ENCODE measurements at places on chromosomes 4 and X. TPM values are rescaled to one million over a fixed set of nuclear protein-coding genes. Genes with fewer than 3 reads are reported as not detected.

Gene DMRTC1
- not detected for total RNA-seq

Gene CXCL13
- total RNA-seq, result not detected

Gene PDE5A
- 10.9 TPM for total RNA-seq

Gene GK
- 7.3 TPM for total RNA-seq

Gene CXorf65
- total RNA-seq, result not detected

Gene FHDC1
- total RNA-seq, result 22.3 TPM

Gene ENPEP
- 0.94 TPM for total RNA-seq

Gene CEP44
- 12.0 TPM for total RNA-seq

Gene HOPX
- not detected for total RNA-seq

DNA sequence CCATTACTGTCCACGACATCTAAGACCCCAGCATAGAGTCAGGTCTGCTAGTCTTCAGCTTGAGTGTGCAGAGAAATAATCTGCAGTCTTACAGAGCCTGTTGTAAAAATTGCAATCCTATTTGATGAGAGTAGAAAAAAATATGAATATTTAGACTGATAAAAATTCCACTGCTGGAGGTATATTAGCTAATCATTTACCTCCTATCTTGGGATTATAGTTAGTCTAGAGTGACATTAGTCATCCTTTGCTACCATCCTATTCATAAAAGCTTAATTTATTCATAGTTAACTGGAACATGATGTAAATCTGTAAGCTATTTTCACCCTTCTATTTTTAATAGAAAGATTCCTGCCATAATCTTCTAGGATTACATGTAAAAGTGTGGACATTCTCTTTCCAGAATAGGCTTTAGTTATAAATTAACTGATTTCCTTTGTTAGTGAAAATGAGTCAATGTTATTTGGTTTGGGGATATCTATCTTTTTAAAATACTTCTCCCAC is 26.7 kb downstream of the C4orf54 start:
- no peak overlapping the region for H3K4me3 ChIP-seq
- no peak for DNase-seq
- no peak overlapping the region for H3K27ac ChIP-seq
- H3K27me3 ChIP-seq, result peaks cover 4% of the 10 kb centered on the region
- no peaks in the 10 kb centered on the region for H3K36me3 ChIP-seq

DNA sequence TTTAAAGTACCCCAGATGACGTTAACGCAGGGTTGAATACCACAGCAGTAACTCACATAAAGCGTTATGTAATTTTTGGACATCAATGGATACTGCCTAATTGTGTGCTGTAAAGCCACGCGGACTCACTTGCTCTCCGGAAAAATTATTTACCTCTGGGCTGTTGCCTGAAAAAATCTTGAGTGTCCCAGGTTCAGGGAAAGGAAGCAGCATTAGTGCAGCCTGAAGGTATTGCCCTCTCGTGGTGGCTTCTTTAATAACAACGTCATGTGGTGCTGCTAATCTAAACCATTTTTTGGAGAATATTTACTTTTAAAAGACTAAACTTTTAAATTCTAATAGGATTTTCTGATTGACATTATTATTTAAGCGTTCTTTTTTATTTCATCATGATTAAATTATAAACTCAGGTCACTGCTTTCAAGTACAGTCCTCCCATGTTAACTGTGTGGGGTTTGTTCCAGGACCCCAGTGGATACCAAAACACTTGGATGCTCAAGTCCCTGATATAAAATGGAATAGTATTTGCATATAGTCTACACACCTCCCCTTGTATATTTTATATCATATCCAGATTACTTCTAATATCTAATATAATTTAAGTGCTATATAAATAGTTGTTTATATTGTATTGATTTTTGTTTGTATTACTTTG is 384.8 kb downstream of the FAM133A start:
- DNase-seq, result no peak
- no peaks in the 10 kb centered on the region for H3K27me3 ChIP-seq
- H3K4me1 ChIP-seq, result no peaks in the 10 kb centered on the region
- no peak overlapping the region for H3K4me3 ChIP-seq

- peak overlapping the region; percentile 69 for H3K4me3 ChIP-seq
- H3K4me1 ChIP-seq, result peaks cover 41% of the 10 kb centered on the region
- no peak overlapping the region for H3K27ac ChIP-seq
- peaks cover 4% of the 10 kb centered on the region for H3K27me3 ChIP-seq
- no peak for DNase-seq
- no peaks in the 10 kb centered on the region for H3K36me3 ChIP-seq
Observed at GRCh38 chr4:159103384-159103990, 608 bp downstream of the RAPGEF2 start.

DNA sequence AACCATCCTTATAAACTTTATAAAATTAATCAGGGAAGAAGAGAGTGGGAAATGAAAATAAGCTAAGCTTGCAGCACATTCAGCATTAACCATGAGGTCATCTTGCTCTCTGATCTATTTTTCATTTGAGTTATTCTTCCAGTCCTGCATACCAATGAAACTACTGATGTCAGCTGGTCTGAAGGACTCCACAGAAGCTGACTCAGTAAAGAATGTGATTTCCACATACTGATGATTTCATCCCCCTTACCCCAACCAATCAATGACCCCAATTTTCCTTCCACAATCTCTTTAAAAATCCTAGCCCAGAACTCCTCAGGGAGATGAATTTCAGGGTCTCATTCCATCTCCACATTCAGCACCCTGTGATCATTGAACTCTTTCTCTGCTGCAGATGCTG is 18.8 kb upstream of the DSPP start:
- no peak for DNase-seq
- peak overlapping the region; percentile 40 for H3K27ac ChIP-seq
- peaks cover 17% of the 10 kb centered on the region for H3K4me1 ChIP-seq
- H3K4me3 ChIP-seq, result no peak overlapping the region
- H3K27me3 ChIP-seq, result no peaks in the 10 kb centered on the region

- no peak overlapping the region for H3K27ac ChIP-seq
- no peaks in the 10 kb centered on the region for H3K27me3 ChIP-seq
- DNase-seq, result no peak
- no peak overlapping the region for H3K4me3 ChIP-seq
- H3K4me1 ChIP-seq, result peaks cover 10% of the 10 kb centered on the region
- H3K36me3 ChIP-seq, result no peaks in the 10 kb centered on the region
Observed at GRCh38 chr4:61950625-61951024, 750.5 kb downstream of the ADGRL3 start.

DNA sequence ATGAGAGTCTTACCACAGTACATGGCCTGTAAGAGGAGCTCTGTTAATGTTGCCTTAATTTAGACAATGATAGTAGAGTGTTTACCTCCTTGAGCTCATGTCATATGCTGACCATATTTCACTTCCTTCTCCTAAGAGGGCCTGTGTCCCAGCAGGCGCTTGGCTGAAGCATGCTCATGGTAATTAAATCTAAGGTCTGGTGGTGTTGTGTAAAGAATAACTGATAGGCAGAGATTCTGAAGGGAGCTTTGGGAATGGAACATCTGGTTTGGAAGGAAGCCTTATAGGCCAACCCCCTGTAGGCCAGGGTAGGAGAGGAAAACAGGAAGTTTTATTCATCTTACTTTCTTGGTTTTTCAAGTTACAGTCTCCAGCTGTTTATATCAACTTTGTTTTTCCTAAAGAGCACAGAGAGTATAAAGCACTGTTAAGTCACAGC is 300.2 kb downstream of the USP46 start:
- no peaks in the 10 kb centered on the region for H3K4me1 ChIP-seq
- H3K4me3 ChIP-seq, result no peak overlapping the region
- no peaks in the 10 kb centered on the region for H3K27me3 ChIP-seq
- no peak for DNase-seq

DNA sequence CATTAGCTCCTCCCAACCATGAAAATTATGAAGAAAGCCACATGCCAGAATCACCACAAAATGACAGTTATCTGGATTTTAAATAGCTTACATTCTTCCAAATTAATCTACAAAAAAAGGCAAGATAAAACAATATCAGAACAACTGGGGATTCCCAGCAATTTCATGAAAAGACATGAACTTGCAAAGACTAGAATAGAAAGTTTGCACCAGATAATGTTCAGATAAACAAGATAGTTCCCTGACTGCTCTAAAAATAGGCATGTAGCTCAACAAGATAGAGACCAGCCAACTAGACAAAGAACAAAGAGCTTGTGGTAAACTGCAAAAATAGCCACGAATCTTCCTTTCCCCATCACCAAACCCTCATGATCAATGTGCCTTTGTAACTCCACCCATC is 30.3 kb upstream of the DDX53 start:
- H3K36me3 ChIP-seq, result no peaks in the 10 kb centered on the region
- no peak overlapping the region for H3K27ac ChIP-seq
- H3K4me1 ChIP-seq, result peaks cover 2% of the 10 kb centered on the region
- H3K27me3 ChIP-seq, result no peaks in the 10 kb centered on the region
- no peak for DNase-seq
- H3K4me3 ChIP-seq, result no peak overlapping the region

- no peak for DNase-seq
- no peaks in the 10 kb centered on the region for H3K4me1 ChIP-seq
- H3K36me3 ChIP-seq, result no peaks in the 10 kb centered on the region
- no peak within 1 kb of the TSS for H3K4me3 ChIP-seq
- peaks cover 19% of the 10 kb centered on the region for H3K27me3 ChIP-seq
- H3K27ac ChIP-seq, result no peak within 1 kb of the TSS
Observed at GRCh38 chr4:55592014-55592413, at the start of gene PDCL2. Gene PDCL2 (minus strand): TSS chr4:55592245. CDS start chr4:55592109, 136 bp downstream.

- DNase-seq, result no peak
- H3K27ac ChIP-seq, result no peak overlapping the region
- no peaks in the 10 kb centered on the region for H3K36me3 ChIP-seq
- no peaks in the 10 kb centered on the region for H3K4me1 ChIP-seq
- H3K4me3 ChIP-seq, result no peak overlapping the region
Observed at GRCh38 chr4:111269439-111269838, 646.6 kb upstream of the PITX2 start.

GRCh38 chr4:176818531-176818930 is 25.8 kb upstream of the VEGFC start:
- H3K4me1 ChIP-seq, result peaks cover 31% of the 10 kb centered on the region
- DNase-seq, result no peak
- H3K36me3 ChIP-seq, result no peaks in the 10 kb centered on the region
- H3K27ac ChIP-seq, result peak overlapping the region; percentile 4
- no peaks in the 10 kb centered on the region for H3K27me3 ChIP-seq
- no peak overlapping the region for H3K4me3 ChIP-seq

DNA sequence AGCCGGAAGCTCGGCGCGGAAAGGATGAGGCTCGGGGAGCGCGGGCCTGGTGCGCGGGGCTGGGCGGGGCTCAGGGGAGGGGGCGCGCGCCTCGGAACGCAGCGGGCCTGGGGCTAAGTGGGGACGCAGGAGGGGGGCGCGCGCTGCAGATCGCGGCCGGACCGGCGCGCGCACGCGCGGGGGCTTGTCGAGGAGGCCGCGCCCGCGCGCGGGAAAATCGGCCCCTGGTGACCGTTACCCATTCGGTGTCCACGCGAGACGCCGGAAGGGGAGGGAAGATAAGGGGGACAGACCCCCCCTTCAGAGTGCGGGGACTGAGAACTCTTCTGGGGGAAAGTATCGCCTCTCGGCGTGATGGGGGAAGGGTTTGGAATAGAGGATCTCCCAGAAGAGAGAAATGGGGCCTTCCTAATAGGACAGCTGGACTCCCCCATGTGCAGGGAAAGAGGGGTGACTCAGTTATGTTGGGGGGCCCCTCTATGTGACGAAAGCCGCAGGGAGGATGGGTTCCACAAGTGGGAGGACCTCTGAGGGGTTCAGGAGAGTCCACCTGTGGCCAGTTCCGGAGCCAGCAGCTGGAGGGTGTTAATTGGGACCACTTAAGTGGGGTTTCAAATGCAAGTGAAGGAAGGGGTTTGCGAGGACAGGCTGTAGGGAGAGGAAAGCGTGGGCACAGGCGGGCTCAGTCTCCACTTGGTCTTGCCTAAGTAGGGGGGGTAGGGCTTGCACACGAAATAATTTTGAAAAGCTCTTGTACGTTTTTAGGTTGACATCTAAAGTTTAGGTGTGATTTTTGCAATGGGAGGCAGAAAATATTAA is 584 bp downstream of the SUV39H1 start:
- peak overlapping the region; percentile 73 for H3K27ac ChIP-seq
- H3K4me3 ChIP-seq, result peak overlapping the region; percentile 69
- no peak for DNase-seq
- peaks cover 2% of the 10 kb centered on the region for H3K36me3 ChIP-seq
- peaks cover 14% of the 10 kb centered on the region for H3K4me1 ChIP-seq
- no peaks in the 10 kb centered on the region for H3K27me3 ChIP-seq

- DNase-seq, result no peak
- H3K27me3 ChIP-seq, result no peaks in the 10 kb centered on the region
- no peak overlapping the region for H3K27ac ChIP-seq
- no peak overlapping the region for H3K4me3 ChIP-seq
Observed at GRCh38 chrX:99572711-99573110, 837.4 kb downstream of the PCDH19 start.

DNA sequence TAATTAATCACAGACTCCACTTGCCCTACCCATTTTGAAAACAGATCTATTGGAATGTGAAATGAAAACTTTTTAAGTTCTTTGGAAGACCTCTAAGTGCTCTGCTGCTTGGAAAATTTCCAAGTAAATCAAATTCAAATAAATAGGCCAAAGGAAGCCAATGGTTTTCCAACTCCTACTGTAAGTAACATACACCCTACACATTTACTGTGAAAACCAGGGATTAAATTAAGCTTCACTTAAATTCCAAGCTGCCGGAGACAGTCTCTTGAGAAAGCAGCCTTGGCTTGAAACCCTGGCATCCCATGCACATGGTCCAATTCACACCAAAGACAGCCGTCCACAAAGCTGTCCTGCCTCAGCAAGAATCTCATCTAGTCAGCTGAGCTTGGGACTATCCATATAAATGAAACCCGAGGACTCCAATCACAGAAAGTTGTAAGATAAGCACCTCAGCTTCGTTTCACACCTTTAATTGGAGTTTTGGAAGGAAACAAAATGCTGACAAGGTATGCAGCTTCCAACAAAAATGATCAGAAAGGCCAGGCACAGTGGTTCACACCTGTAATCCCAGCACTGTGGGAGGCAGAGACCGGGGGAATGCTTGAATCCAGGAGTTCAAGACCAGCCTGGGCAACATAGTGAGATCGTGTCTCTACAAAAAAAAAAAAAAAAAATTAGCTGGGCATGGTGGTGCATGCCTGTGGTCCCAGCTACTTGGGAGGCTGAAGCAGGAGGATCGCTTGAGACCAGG is 88.6 kb downstream of the APBB2 start:
- DNase-seq, result no peak
- peaks cover 50% of the 10 kb centered on the region for H3K4me1 ChIP-seq
- H3K4me3 ChIP-seq, result peak overlapping the region; percentile 23
- peak overlapping the region; percentile 48 for H3K27ac ChIP-seq

GRCh38 chr4:72564184-72564583 is 4.8 kb downstream of the ADAMTS3 start:
- no peak overlapping the region for H3K27ac ChIP-seq
- H3K4me1 ChIP-seq, result peaks cover 11% of the 10 kb centered on the region
- DNase-seq, result no peak
- H3K27me3 ChIP-seq, result no peaks in the 10 kb centered on the region
- no peaks in the 10 kb centered on the region for H3K36me3 ChIP-seq

DNA sequence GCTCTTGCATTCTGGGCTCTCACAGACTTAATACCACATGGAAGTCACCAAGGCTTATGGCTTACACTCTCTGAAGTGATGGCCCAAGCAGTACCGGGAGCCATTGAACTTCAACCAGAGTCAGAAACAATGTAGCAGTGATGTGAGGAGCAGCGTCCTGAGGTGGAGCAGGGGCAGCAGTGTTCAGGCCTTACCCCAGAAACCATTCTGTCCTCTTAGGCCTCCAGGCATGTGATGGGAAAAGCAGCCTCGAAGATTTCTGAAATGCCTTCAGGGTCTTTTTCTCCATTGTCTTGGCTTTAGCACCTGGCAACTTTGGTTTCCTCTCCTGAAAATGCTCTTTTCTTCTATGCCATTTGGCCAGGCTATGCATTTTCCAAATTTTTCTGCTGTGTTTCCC is 22.8 kb upstream of the PIN4 start:
- no peaks in the 10 kb centered on the region for H3K36me3 ChIP-seq
- H3K27ac ChIP-seq, result no peak overlapping the region

- no peak overlapping the region for H3K27ac ChIP-seq
- peaks cover 40% of the 10 kb centered on the region for H3K36me3 ChIP-seq
- no peaks in the 10 kb centered on the region for H3K27me3 ChIP-seq
- DNase-seq, result peak; percentile 60
- peaks cover 11% of the 10 kb centered on the region for H3K4me1 ChIP-seq
Observed at GRCh38 chrX:2425286-2426071, 75.3 kb downstream of the DHRSX start.
